Myocyte (in vitro differentiated cells): ENCODE measurements at places on chromosomes 3 and 15. TPM values are rescaled to one million over a fixed set of nuclear protein-coding genes. Genes with fewer than 3 reads are reported as not detected.

DLL4 gene
- 0.13 TPM in 1 of 2 replicates, not detected in the other for total RNA-seq

- DNase-seq, result no peak
Measured at GRCh38 chr15:70060993-70061305, 36.8 kb downstream of the TLE3 start.

DNA sequence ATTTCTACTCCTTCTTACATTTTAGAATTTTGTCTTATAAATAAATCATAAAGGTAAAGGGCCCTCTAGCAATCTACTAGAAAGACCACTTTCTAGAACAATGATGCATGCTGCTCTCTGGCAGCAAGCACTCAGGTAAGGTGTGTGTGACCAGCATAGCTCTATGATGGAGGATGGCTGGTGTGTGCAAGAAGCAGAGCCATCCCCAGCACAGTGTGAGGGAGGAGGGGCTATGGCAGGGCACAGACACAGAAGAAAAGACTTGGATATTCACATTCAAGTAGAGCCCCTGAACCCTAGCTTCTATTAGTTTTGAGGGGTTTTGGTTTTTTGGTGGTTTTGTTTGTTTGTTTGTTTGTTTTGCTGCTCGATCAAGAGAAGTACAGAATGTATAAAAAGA lies 277.1 kb upstream of the CCDC54 start:
- no peak for DNase-seq

DNA sequence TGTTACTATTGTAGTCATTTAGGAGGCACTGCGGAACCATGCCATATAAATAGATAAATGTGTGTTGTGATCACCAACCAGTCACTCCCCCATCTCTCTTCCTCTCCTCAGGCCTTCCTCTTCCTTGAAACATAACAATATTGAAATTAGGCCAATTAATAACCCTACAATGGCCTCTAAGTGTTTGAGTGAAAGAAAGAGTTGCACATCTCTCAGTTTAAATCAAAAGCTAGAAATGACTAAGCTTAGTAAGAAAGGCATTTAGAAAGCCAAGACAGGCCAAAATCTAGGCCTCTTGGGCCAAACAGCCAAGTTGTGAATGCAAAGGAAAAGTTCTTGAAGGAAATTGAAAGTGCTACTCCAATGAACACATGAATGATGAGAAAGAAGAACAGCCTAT lies 8.1 kb upstream of the DNASE1L3 start:
- no peak for DNase-seq

DNA sequence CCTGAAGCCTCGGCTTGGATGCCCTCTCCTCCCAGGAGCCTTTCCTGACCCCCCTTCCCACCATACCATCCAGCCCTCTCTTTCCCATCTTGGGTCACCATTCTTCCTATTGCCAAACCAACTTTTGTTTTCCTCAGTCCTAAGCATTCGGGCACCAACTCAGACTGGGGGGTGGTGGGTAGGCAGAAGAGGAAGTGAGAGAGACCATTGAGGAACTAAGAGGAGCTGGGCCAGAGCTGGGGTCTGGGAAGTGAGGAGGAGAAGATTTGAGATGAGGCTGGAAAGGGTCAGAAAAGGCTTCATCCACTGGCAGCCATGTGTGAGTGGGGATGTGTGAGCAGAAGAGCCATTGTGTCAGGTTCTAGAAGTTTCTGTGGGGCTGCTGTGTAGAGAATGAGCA lies 37.7 kb downstream of the TKT start:
- DNase-seq, result no peak

GRCh38 chr3:181103605-181104004 lies 114.1 kb upstream of the DNAJC19 start:
- DNase-seq, result no peak

DNA sequence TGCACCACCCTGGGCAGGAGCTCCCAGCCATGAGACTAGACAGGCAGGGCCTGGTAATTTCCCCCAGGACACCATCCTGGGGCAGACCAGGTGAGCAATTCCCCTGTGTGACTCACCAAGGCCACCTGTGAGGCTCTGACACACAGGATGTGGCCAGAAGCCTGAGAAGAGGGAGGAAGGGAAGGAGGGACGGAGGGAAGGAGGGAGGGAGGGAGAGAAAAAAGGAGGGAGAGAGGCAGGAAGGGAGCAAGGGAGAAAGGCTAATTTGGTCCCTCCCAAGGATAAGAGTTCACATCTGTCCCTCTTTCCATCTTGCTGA lies 25.9 kb downstream of the WNT7A start:
- DNase-seq, result no peak
